Sigmoid colon (tissue), 7 donors: ENCODE measurements at places on chromosomes 2 and 18. TPM values are rescaled to one million over a fixed set of nuclear protein-coding genes. Genes with fewer than 3 reads are reported as not detected.
A peak's percentile ranks its signal among the peaks of the same experiment; 100 is the strongest.

HMSD gene
- total RNA-seq, result not detected

REG3G gene
- total RNA-seq, result not detected

TP53I3 gene
- total RNA-seq, result 25.7 TPM

RAB17 gene
- total RNA-seq, result 0.33 TPM

REG3A gene
- total RNA-seq, result not detected

DSG2 gene
- total RNA-seq, result 1.8 TPM

GPR39 gene
- total RNA-seq, result not detected

ACMSD gene
- total RNA-seq, result not detected

G6PC2 gene
- total RNA-seq, result not detected

NTSR2 gene
- total RNA-seq, result not detected

OR6B2 gene
- total RNA-seq, result not detected

RGPD4 gene
- total RNA-seq, result not detected

GRCh38 chr2:207663870-207664545 is 38.8 kb upstream of the METTL21A start:
- DNase-seq, result no peak

- DNase-seq, result no peak
These were observed 109.7 kb upstream of the PKDCC start for GRCh38 chr2:41937921-41938708.

GRCh38 chr2:206368484-206368883 is 74.8 kb upstream of the ADAM23 start:
- DNase-seq, result no peak

DNA sequence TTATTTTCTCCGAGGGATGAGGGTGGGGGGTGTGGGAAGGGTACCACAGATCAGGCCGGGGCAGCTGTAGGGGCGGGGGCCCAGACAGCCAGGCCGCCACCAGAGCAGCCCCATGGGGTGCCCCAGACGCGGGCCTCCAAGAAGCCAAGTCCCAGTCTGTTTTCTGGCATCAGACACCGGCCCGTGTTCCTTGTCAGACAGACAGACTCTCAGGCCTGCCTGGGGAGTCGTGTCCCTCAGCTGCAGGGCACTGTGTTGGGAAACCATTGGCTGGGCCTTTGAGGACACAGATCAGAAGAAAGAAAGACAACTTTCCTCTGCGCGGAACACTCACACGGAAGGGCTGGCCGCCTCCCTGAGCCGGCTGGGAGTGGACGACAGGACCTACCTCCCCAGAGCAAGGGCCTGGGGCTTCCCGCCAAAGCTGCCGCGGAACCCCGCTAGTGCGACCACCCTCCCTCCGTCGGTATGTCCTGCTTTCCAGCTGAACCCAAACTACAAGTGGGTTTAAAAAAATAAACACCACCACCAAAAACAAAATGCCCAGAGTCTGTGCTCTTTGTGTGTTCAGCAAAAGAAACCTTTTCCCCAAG is 88.0 kb downstream of the SMAD7 start:
- DNase-seq, result no peak

DNA sequence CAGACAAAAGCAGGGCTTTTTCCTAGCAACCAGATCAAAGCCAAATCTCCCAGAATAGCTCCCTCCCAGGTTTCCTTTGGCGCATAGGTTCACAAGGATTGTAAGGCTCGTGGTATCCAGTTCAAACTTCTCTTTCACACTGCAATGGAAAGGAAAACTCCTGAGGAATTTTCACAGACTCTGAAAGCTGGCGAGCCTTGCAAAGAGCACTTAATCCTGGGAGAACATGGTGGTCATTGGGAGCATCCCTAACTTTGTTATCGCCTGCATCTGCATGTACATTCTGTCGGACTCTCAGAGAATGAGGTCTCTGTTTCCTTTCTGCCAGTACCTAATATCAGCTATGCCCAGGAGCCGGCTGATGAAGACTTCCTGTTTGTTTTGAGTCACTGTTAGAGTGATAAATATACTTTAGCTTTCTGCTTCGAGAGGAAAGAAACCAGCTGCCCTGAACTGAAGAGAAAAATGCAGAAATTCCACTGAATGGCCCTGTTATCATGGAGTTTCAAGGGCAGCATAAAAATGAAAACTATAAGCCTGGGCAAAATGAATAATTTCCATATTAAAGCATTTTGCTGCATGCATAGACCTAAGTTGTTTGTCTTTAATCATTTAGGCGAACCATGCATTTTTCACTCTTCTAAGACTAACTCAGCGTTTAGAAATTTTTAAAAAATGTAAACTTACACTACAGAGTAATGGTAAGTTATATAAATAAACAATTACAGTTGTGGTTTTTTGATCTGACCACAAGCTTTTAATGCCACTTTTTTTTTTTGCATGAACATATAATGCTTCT is 76.4 kb upstream of the ZEB2 start:
- no peak for DNase-seq

DNA sequence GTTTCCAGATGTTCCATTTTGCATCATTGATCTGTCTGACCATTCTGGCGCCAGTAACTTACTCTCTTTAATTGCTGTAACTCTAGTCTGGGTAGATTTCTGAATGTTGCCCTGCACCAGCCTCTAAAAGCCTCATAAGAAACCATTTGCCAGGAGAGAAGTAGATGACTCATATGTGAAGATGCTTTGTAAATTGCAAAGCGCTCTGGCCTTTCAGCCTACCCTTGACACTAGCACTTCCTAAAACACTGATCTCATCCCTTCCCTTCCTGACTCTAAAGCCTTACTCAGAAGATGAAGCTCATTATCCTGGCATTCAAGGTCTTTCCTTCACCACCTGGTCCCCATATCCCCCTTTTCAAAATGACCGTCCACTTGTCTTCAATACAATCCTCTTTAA is 193.2 kb upstream of the MEX3C start:
- DNase-seq, result no peak

DNA sequence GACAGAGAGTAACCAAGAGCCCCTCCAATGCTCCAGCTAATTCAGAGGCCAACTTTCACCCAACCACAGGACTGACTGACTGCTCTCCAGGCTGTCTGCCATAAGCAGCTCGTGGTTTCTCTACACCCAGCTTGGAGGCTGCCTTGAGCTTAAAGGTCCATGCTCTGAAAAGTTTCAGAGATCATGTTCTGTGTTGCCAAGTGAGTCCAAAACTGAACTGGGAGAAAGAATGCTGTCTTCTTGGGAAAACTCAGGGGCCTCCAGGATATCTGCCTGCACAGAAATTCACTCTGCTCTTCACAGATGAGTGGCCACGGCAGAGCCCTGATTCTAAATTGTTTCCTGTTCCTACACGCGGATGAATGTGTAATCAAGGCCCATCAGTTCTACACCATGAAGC is 51.1 kb downstream of the LPIN2 start:
- no peak for DNase-seq

DNA sequence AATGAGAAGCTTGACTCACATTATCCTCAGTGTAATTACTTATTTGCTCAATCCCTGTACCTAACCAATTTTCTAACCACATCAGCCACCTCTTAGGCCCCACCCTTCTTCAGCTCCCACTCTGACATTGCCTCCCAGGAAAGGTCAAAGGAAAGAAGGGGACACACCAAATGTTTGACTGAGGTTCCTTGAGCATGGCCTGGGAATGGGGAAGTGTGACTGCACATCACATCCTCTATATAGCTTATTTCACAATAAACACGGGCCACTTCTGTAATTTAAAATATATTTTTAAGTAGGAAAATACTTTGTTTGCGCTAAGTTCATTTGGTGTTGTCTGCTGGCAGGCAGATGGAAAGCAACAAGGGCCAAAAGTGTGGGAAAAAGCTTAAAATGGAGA is 3.0 kb upstream of the FIGLA start:
- no peak for DNase-seq

- no peak for DNase-seq
These were observed 78.0 kb upstream of the WIPF1 start for GRCh38 chr2:174675615-174676014.

DNA sequence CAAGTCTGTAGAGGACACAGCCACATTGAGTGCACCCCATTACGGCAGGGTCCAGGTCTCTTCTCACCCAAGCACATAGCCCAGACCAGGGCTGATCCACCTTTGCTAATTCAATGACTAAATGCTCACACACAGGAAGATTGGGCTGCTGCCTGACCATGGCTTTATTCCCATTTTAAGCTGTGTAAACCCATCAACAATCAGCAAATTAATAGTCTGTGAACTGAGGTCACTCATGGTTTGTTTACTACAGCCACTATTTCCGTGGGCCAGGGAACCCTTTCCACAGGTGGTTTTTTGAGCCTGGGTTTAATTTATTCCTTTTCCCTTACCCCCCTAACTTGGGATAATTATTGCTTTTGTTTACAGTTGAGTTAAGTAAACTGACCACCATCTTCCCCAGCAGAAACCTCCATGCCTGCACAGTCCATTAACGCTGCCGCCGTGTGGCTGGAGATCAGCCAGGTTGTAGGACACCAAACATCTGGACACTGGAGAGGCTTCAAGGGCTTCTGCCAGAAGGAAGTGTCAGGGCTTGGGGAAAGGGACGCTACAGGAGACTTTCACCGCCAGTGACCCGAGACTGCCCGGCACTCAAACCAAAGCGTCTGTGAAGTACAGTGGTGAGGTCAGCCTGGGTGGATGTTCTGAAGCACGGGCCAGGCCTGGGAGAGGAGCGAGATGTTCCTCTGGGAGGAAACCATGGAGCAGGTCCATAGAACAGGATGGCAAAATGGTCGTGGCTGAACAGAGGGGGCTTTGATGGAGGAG is 282.9 kb downstream of the DYSF start:
- peak; percentile 69 for DNase-seq

DNA sequence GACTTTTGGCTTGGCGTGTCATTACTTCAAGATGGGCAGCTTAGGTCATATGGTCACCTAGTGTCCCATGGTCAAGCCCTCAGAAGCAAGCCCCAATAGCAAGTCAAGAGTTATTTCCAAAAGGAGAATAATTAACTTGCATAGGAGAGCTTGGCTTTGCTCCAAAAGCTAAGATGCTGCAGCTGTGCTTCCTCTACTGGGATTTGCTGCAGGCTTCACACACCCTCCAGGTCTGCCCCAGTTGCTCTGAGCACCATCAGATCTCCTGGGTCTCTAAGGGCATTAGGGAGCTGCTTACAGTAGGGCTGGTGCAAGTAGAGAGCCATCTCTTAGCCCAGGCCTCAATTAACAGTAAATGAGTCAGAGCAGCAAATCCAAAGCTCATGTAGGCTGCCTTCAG is 46.6 kb downstream of the THUMPD2 start:
- no peak for DNase-seq

DNA sequence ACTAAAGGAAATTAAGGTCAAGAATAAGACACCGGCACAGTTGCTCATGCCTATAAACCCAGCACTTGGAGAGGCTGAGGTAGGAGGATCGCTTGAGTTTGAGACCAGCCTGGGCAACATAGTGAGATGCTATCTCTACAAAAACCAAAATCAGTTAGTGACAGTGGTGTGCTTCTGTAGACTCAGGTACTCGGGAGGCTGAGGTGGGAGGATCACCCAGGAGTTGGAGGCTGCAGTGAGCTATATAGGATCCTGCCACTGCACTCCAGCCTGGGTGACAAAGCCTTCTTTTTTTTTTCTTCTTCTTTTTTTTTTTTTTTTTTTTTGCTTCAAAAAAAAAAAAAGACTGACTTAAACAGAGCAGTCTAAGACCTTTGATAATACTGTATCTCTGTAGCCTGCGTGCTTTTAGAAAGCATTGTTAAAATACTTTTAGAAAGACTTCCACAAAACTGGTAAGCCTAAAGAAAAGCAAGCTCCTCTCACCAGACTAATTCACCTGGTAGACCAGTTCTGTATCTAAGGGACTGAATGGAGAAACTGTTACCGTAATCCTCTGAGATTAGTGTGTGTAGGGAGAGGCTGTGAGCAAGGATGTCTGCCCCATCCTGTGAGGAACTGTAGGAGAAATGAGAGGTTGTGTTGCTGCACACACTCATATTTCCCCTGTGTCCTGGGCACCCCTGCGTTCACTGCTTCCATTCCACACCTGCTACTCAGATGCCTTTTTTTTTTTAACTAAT is 10.8 kb downstream of the RAB12 start:
- no peak for DNase-seq

DNA sequence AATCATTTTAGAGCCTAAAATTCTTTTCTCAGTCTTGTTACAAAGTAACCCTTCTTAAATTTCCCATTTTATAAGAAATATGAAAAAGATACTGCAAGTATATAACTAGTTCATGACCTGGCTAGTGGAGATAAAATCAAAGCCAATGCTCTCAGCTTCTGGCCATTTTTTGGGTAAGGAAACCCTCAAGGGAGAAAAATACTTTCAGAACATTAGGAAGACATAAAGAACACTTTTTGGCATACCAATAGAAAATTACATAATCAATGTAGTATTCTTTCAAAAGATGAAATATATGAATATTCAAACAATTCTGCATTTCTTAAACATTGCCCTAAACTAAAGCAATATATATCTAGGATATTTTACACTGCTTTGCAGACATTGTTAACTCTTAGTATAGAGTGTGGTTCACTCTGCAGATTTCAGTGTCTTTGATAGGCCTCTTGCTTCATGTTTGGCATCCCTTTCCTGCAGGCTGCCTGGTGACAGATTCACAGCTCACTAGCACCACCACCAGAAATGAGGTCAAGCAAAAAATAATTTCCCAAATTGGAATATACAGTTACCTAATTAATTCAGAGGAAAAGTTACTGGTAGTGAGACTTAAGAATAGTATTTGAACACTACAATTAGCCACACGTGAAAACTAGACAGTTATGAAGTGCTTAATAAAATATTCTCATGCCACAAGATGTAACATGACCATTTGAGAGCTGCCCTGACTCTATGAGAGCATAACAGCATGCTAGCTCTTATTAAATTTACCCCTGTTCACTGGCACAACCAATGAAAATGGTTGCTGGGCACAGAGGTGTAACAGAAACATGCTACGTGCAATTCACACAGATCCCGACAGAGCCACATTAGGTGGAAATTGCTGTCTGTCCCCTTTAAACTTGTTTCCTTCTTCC is 36.0 kb downstream of the PAIP2B start:
- DNase-seq, result no peak

DNA sequence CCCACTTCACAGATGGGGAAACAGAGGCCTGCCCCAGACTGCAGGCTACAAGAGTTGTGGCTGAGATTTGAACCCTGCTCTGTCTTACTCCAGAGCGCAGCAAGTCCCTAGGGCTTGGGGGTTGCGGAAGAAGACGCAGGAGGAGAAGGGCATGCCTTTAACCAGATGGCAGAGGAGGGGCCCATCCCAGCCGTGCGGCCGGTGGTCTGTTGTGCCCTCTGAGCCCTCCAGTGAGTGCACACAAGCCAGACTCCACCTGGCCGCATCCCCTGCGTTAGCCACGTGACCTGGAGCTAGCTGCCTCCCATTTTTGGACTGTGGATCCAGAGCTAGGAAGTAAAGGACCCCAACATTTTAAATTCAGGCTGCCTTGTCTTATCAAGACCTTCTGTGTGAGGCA is 2.8 kb downstream of the KCNIP3 start:
- no peak for DNase-seq

- no peak for DNase-seq
These were observed 55.7 kb downstream of the GLI2 start for GRCh38 chr2:120791243-120791961.

GRCh38 chr2:104523921-104524320 is 330.0 kb upstream of the POU3F3 start:
- no peak for DNase-seq

- DNase-seq, result no peak
These were observed 91.0 kb downstream of the TMEM247 start for GRCh38 chr2:46570396-46570795.

- DNase-seq, result no peak
These were observed 45.4 kb downstream of the ODC1 start for GRCh38 chr2:10402653-10403215.

- DNase-seq, result peak; percentile 22
These were observed 66.7 kb upstream of the TEX51 start for GRCh38 chr2:126832014-126832413.

- DNase-seq, result no peak
These were observed 95.2 kb upstream of the BARD1 start for GRCh38 chr2:214904634-214905033.
